ENCODE measurements at places on chromosomes 3 and 15.

DNA sequence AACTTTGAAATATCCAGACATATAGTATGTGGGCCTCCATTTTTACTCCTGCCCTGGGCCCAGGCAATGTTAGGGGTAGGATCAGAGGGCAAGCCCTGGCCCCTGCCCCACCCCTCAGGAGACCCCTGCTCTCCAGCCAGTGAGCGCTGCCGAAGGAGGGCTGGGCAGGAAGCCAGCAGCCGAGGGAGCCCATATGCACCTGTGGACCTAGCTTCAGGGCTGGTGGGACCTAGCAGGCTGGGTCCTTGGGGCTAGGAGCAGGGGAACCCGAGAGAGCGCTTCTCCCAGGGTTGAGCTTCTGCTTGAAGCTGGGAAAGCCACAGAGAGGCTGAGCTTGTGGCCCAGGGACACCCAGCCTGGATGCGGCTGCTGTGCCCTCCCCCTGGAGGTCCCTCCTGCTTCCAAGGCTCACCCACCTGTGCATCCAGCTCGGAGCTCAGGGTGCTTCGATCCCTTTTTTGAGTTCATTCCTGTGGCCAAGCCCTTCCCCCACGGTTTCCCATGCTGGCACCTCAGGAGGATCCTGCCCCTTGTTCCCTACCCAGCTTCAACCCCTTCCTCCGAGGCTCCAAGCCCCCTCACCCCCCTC lies 21.0 kb upstream of the CYP11A1 start:
- no peak for DNase-seq

GRCh38 chr3:154568064-154568463 lies 138.1 kb upstream of the GPR149 start:
- no peak for DNase-seq

GRCh38 chr3:183313351-183313750 lies 60.3 kb downstream of the B3GNT5 start:
- DNase-seq = no peak

- DNase-seq = no peak
Observed at GRCh38 chr15:49122541-49123062, 32.8 kb downstream of the COPS2 start.

DNA sequence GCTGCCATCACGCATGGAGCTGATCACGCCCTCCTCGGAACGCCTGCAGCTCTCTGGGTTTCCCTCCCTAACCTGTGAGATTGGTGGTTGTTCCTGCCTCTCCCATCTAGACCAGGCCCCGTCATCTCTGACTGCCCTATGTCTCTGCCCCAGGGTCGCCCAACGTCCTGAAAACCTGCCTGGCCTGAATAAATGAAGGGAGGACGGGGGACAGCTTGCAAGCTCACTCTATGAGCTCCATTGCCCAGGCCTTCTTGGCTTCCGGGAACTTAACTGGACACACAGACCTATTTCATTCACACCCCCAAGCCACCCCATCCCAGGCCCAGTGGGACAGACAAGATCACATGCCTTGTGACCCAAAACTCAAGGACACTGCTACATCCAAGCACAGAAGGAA lies 274.2 kb downstream of the XXYLT1 start:
- DNase-seq = no peak
